ENCODE measurements at places on chromosomes 3 and 15. TPM values are rescaled to one million over a fixed set of nuclear protein-coding genes. Genes with fewer than 3 reads are reported as not detected.
A peak's percentile ranks its signal among the peaks of the same experiment; 100 is the strongest.

DNA sequence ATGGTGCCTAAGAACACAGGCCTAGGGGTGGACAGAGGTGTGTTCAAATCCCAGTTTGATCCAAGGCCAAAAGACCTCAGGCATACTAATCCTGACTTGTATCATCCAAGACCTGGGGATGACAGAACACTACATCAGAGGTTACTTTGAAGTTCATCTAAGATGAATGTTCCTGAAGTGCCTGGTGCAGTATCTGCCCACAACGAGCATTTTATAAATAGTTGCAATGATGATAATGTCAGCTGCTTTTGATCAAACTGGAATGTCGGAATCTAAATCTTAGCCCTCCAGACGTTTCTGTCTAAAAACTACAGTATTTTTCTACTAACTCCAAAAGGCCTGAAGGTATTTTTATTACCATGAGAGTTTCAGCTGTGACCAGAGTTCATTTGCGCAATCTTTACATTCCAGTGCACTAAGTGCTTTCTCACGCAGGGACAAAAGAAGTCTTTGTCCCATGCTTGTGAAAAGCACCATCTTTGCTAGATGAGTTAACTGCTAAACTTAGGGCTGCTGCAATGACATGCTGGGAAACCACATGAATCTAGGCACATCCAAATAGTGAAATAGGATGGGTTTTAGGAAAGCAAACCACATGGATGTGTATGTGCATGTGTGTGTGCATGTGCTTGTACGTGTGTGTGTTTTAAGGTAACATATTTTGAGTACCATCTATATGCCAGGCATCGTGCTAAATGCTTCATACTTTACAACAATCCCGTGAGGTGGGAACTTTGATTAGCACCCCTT, 18.1 kb downstream of the ANXA2 start:
- H3K27me3 ChIP-seq: no peaks in the 10 kb centered on the region
- no peak for DNase-seq
- no peak overlapping the region for H3K4me3 ChIP-seq
- H3K36me3 ChIP-seq: peaks cover 1% of the 10 kb centered on the region

DNA sequence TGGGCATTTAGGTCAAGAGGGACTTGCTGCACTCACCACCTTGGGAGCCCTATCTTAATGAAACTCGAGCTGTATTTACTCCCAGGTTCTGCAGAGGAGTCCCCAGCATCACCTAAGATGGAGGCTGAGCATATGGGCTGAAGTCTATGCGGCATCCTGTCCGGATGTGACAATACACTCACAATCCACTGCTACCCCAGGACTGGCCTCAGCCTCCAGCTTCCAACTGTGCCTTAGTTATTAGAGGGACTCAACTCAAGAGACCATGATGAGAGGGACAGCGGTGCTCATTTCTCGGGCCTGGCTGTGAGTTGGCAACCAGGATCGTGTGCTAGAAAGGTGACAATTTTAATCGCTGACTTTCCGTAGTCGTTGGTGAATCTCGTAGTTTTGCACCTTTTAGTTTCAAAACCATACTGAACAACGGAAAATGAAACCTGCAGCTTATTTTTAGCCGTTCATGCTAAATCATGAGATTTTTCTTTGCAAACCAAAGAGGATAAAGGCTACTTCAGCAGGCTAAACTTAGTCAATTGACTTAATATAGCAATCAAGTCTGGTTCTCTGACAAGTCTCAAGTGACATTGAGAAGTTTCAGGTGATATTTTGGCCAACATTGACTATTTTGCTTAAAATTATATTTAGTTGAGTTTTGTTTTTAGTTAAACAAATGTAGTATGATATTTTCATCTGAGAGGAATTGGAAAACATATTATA, 11.1 kb downstream of the ZBTB38 start:
- peak; percentile 44 for DNase-seq
- peaks cover 2% of the 10 kb centered on the region for H3K36me3 ChIP-seq
- H3K27me3 ChIP-seq: no peaks in the 10 kb centered on the region
- H3K4me1 ChIP-seq: peaks cover 54% of the 10 kb centered on the region

DNA sequence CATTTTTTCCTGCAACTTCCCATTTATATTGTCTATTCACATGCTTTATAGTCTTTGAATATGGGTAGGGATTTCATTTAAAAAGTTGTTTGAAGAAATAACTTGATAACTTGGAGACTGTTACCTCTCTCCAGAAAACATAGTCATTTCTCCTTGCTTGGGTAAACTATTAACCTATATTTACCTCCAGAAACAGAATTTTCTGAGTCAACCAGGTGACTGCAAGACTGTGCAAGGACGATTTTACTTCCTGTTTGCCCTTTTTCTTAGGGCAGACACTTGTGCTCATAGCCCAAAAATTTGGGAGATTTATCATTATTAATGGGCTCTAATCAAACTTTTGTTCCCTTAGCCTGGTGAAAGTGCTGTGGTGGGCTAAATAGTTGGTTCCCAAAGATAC, 14.3 kb upstream of the MOBP start:
- no peak overlapping the region for H3K27ac ChIP-seq
- no peaks in the 10 kb centered on the region for H3K36me3 ChIP-seq

DNA sequence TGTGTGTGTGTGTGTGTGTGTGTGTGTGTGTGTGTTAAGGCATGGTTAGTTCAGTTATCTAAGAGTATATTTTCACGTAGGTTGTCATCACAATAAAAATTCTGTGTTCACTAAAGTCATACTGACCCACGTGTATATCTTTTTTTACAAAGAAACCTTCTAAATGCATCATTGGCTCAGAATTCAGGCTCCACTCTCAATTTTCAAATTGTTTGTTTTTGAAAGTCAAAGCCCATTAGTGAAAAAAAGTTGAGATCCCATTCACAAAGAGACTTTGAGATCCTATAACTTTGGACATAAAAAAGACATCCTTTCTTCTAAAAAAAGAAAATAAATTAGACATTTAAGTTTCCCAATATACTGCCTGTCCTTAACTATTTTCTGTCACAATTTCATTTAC, 59.3 kb downstream of the GBE1 start:
- H3K4me1 ChIP-seq: no peaks in the 10 kb centered on the region
- H3K27me3 ChIP-seq: no peaks in the 10 kb centered on the region
- H3K4me3 ChIP-seq: no peak overlapping the region
- DNase-seq: no peak
- peaks cover 3% of the 10 kb centered on the region for H3K36me3 ChIP-seq

DNA sequence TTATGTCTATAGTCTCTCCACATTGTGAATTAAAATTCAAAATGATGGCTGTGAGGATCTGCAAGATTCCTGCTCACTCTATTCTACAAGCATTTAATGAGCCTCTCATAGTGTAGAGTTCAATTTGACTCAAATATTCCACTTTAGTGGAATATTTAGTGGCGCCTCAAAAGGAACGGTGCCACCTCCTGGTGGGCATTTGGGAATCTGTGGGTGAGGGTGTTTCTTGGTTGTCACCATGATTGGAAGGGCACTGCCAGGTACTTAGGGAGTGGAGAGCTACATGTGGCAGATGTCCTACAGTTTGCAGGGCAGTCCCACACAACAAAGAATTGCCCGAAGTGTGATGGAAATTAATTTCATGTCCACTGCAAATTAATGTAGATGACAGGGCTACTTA, 21.5 kb upstream of the KCNMB3 start:
- no peak overlapping the region for H3K4me3 ChIP-seq
- DNase-seq: no peak
- H3K27ac ChIP-seq: no peak overlapping the region

- no peaks in the 10 kb centered on the region for H3K4me1 ChIP-seq
- peaks cover 3% of the 10 kb centered on the region for H3K36me3 ChIP-seq
- no peak overlapping the region for H3K4me3 ChIP-seq
- H3K27ac ChIP-seq: no peak overlapping the region
- no peak for DNase-seq
These were observed 184.9 kb downstream of the NR2F2 start for GRCh38 chr15:96515371-96515770.

- H3K27me3 ChIP-seq: peaks cover 36% of the 10 kb centered on the region
- peaks cover 2% of the 10 kb centered on the region for H3K36me3 ChIP-seq
- H3K27ac ChIP-seq: no peak overlapping the region
- no peak overlapping the region for H3K4me3 ChIP-seq
These were observed 80.3 kb upstream of the HRH1 start for GRCh38 chr3:11074011-11074410.

DNA sequence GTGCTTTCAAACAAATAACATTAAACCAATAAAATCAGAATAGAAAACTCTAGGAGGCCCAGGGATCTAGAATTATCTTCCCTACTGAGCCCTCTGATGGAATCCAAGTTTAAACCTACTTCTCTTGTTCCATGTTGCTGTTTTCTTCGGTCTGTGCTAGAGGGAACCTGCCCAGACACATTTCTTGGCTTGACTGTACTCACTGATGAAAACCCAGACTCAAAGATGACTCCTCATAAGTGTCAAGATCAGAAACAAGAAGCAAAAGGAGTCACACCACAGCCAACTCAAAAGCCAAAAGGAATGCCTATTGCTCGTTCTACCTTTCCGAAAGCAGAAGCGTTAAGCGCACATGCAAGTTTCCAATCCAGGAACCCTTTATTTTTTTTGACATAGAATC, 31.6 kb downstream of the SCAP start:
- H3K27ac ChIP-seq: peak overlapping the region; percentile 92
- H3K27me3 ChIP-seq: no peaks in the 10 kb centered on the region
- H3K4me1 ChIP-seq: peaks cover 8% of the 10 kb centered on the region
- H3K4me3 ChIP-seq: no peak overlapping the region

GRCh38 chr3:55537129-55537528, 50.0 kb upstream of the WNT5A start:
- peaks cover under 1% of the 10 kb centered on the region for H3K27me3 ChIP-seq
- H3K4me3 ChIP-seq: no peak overlapping the region
- H3K27ac ChIP-seq: no peak overlapping the region
- no peaks in the 10 kb centered on the region for H3K4me1 ChIP-seq

DNA sequence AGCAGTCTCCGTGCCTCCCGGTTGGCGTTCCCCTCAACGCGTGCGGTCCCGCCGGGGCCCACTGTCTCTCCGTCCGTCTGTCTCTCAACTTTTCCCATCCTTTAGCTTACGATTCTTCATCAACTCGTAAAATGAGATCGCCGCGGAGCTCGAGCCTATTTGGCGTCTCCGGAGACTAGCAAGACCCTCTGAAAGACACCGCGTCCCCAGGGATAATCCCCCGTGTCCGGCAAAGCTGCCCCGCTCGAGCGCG, 3.4 kb downstream of the GATA2 start:
- H3K36me3 ChIP-seq: peaks cover 3% of the 10 kb centered on the region
- no peak for DNase-seq
- H3K27ac ChIP-seq: no peak overlapping the region

- H3K27me3 ChIP-seq: no peaks in the 10 kb centered on the region
- H3K4me1 ChIP-seq: peaks cover 75% of the 10 kb centered on the region
- DNase-seq: no peak
These were observed 28.8 kb downstream of the CD47 start for GRCh38 chr3:108062051-108062450.

- peak overlapping the region; percentile 91 for H3K27ac ChIP-seq
- peak overlapping the region; percentile 77 for H3K4me3 ChIP-seq
- no peak for DNase-seq
- peaks cover 3% of the 10 kb centered on the region for H3K36me3 ChIP-seq
- H3K4me1 ChIP-seq: peaks cover 57% of the 10 kb centered on the region
These were observed 60.8 kb upstream of the ZBTB38 start for GRCh38 chr3:141307351-141308059.

DNA sequence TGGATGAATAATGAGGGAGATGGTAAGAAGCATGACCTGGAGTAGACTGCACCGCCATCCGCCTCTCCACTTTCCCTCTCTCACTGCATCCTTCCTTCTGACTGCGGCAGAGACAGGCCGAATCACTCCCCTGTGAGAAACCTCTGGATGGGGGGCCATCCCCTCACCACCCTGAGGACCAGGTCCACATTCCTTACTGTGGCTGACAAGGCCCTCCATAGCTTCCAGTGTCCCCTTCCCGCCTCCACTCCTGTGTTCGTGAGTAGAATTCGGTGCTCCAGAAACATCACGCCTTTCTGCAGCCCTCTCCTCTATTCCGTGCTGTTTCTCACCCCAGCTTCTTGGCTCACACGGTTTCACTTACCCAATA, 2.8 kb downstream of the PIGZ start:
- peaks cover 15% of the 10 kb centered on the region for H3K27me3 ChIP-seq
- no peak overlapping the region for H3K4me3 ChIP-seq
- no peak overlapping the region for H3K27ac ChIP-seq
- peaks cover 17% of the 10 kb centered on the region for H3K36me3 ChIP-seq

- H3K36me3 ChIP-seq: no peaks in the 10 kb centered on the region
- H3K4me3 ChIP-seq: no peak overlapping the region
- no peak for DNase-seq
- H3K27me3 ChIP-seq: peaks cover 6% of the 10 kb centered on the region
These were observed 360.5 kb downstream of the RSL24D1 start for GRCh38 chr15:54836052-54836795.

GRCh38 chr3:3180456-3180855, 965 bp upstream of the CRBN start:
- H3K4me3 ChIP-seq: peak overlapping the region; percentile 98
- H3K36me3 ChIP-seq: no peaks in the 10 kb centered on the region

GRCh38 chr15:23518104-23518503, 47.4 kb upstream of the MKRN3 start:
- H3K27ac ChIP-seq: no peak overlapping the region
- H3K36me3 ChIP-seq: no peaks in the 10 kb centered on the region
- DNase-seq: no peak
- H3K4me3 ChIP-seq: no peak overlapping the region
- no peaks in the 10 kb centered on the region for H3K4me1 ChIP-seq

DNA sequence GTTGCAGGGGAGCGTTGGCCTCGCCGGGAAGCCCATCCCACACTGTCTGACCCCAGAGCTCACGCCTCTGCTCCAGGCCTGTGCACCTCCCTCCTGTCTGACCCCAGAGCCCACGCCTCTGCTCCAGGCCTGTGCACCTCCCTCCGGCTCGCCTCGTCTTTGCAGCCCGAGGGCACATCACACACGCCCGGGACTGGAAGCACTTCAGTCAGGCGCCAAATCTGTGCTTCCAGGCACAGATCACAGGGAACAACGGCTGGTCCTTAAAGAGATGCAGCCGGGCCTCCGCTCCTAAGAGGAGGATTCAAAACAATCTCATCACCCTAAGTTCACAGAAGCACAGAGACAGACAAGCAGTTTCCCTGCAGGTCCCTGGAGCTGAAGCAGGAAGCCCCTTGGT, 103.0 kb upstream of the RPL32 start:
- H3K4me1 ChIP-seq: peaks cover 28% of the 10 kb centered on the region
- no peak overlapping the region for H3K27ac ChIP-seq
- no peak for DNase-seq

- H3K27me3 ChIP-seq: no peaks in the 10 kb centered on the region
- no peaks in the 10 kb centered on the region for H3K36me3 ChIP-seq
- no peaks in the 10 kb centered on the region for H3K4me1 ChIP-seq
- no peak overlapping the region for H3K4me3 ChIP-seq
- H3K27ac ChIP-seq: no peak overlapping the region
These were observed 393.5 kb downstream of the RSL24D1 start for GRCh38 chr15:54803134-54803808.

- H3K36me3 ChIP-seq: peaks cover 3% of the 10 kb centered on the region
- no peak for DNase-seq
- H3K4me3 ChIP-seq: no peak overlapping the region
- H3K4me1 ChIP-seq: no peaks in the 10 kb centered on the region
These were observed 57.1 kb upstream of the FXR1 start for GRCh38 chr3:180855364-180855763.

- peak overlapping the region; percentile 45 for H3K27ac ChIP-seq
- no peak overlapping the region for H3K4me3 ChIP-seq
- H3K36me3 ChIP-seq: peaks cover 5% of the 10 kb centered on the region
- H3K4me1 ChIP-seq: no peaks in the 10 kb centered on the region
- no peaks in the 10 kb centered on the region for H3K27me3 ChIP-seq
- DNase-seq: no peak
These were observed 977.2 kb downstream of the FHIT start for GRCh38 chr3:60274098-60274497.

The KLHL18 gene
- 22.6 TPM for total RNA-seq

The MYO9A gene
- 24.0 TPM for total RNA-seq

The CCDC9B gene
- 1.0 TPM for total RNA-seq

The DPH3 gene
- total RNA-seq: 26.1 TPM

The DLEC1 gene
- total RNA-seq: 0.81 TPM

The NRROS gene
- 15.2 TPM for total RNA-seq

The HESX1 gene
- 0.62 TPM for total RNA-seq

The SPG21 gene
- total RNA-seq: 57.9 TPM
